ENCODE measurements at places on chromosomes 5 and 9.
A peak's percentile ranks its signal among the peaks of the same experiment; 100 is the strongest.

- H3K27me3 ChIP-seq: no peaks in the 10 kb centered on the region
- H3K4me1 ChIP-seq: peaks cover 8% of the 10 kb centered on the region
- H3K27ac ChIP-seq: peak overlapping the region; percentile 54
- H3K4me3 ChIP-seq: no peak overlapping the region
- H3K36me3 ChIP-seq: no peaks in the 10 kb centered on the region
These were observed 313.0 kb upstream of the ZNF608 start for GRCh38 chr5:125059255-125060002.

DNA sequence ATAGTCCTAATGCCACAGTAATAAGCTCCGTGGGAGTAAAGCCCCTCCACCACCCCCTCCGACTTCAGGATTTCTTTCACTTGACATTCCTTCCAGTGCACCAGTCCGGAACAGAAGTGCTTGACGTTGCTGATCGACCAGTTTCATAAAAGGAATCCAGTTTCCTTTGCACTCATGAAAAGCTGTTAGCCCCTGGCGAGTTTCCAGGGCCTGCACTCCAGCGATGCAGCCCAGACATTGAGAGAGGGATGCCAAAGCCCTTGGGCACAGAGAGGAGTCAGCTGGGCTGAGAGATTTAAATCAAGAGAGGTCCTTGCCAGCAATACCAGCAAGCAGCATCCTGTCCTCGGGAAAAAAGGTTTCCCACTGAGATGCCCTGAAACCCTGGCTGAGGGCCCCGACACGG is 170.1 kb downstream of the GABBR2 start:
- peak; percentile 23 for DNase-seq
- H3K4me1 ChIP-seq: no peaks in the 10 kb centered on the region
- no peak overlapping the region for H3K27ac ChIP-seq
- H3K4me3 ChIP-seq: no peak overlapping the region

GRCh38 chr5:1061916-1062315 is 49.9 kb downstream of the SLC12A7 start:
- H3K4me1 ChIP-seq: no peaks in the 10 kb centered on the region
- no peak overlapping the region for H3K27ac ChIP-seq
- H3K27me3 ChIP-seq: no peaks in the 10 kb centered on the region

DNA sequence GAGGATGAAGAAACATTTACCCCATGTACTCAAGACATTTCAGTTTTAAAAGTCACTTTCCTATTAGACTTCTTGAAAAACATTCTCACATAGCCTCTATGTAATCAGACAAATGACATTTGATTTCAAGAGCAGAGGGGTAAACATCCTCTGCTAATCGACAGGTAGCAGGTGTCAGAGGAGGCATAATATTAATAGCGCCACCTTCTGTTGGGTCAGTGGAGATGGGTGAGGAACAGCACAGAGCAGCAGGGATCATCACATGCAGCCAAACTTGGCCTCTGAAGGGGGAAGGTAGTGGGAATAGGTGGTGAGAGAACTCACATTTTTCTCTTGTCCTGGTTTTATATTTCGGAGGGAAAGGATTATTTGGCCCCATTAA is 3.3 kb upstream of the LSM11 start:
- H3K27ac ChIP-seq: no peak overlapping the region
- H3K36me3 ChIP-seq: no peaks in the 10 kb centered on the region
- no peak overlapping the region for H3K4me3 ChIP-seq
- H3K4me1 ChIP-seq: no peaks in the 10 kb centered on the region
- DNase-seq: no peak
- no peaks in the 10 kb centered on the region for H3K27me3 ChIP-seq

- H3K4me3 ChIP-seq: no peak overlapping the region
- no peak for DNase-seq
- H3K27ac ChIP-seq: peak overlapping the region; percentile 49
- no peaks in the 10 kb centered on the region for H3K27me3 ChIP-seq
These were observed 175.7 kb upstream of the OTULINL start for GRCh38 chr5:14405706-14406553.

DNA sequence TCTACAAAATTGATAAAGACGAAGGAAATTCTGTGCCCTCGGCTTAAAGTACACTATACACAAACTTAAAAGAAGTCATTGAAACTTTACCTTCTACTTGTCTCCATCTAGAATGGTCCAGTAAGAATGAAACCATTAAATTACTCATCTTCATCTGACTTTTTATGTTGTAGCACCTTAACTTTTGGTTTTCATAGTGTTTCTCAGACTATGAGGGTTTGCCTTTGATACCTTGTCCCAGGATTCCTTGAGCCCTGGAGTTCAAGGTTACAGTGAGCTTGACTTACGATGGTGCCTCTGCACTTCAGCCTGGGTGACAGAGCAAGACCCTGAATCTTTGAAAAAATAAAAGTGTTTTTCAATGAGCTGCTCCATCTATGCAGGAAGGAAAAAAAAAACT is 132.2 kb downstream of the CDC42SE2 start:
- no peak for DNase-seq
- no peaks in the 10 kb centered on the region for H3K4me1 ChIP-seq
- no peak overlapping the region for H3K4me3 ChIP-seq
- H3K27ac ChIP-seq: no peak overlapping the region
- no peaks in the 10 kb centered on the region for H3K27me3 ChIP-seq

- no peaks in the 10 kb centered on the region for H3K36me3 ChIP-seq
- no peak overlapping the region for H3K27ac ChIP-seq
- no peaks in the 10 kb centered on the region for H3K27me3 ChIP-seq
- no peak for DNase-seq
- H3K4me3 ChIP-seq: no peak overlapping the region
These were observed 84.8 kb upstream of the ITGA1 start for GRCh38 chr5:52702877-52703276.

GRCh38 chr9:18526685-18527084 is 52.7 kb downstream of the ADAMTSL1 start:
- no peaks in the 10 kb centered on the region for H3K4me1 ChIP-seq
- H3K4me3 ChIP-seq: no peak overlapping the region
- H3K27me3 ChIP-seq: no peaks in the 10 kb centered on the region
- DNase-seq: no peak
- no peaks in the 10 kb centered on the region for H3K36me3 ChIP-seq

- no peaks in the 10 kb centered on the region for H3K27me3 ChIP-seq
- peaks cover 18% of the 10 kb centered on the region for H3K4me1 ChIP-seq
- DNase-seq: peak; percentile 100
- no peaks in the 10 kb centered on the region for H3K36me3 ChIP-seq
- H3K4me3 ChIP-seq: peak within 1 kb of the TSS; percentile 90
- peak within 1 kb of the TSS; percentile 99 for H3K27ac ChIP-seq
These were observed at the start of gene SEC16A for GRCh38 chr9:136482793-136483588. Gene SEC16A (minus strand): TSS chr9:136483040. CDS start chr9:136477615, 5,425 bp downstream.

DNA sequence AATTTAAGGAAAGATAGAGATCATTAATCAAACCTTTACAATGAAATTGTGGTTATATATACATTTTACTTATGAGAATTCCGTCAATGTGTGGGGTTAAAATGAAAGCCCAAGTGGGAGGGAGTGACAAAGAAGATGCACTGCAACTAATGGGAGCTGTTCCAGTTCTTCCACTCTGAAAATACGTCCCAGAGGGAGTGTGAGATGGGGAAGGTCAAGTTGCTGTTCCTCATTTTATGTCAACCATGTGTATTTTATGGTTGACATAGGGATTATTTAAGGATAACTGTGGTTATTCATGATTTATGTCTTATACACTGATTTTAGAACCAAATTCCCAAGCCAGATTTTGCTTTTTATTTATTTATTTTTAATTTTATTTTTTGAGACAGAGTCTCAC is 14.2 kb upstream of the RGS3 start:
- no peak overlapping the region for H3K4me3 ChIP-seq
- DNase-seq: no peak
- no peaks in the 10 kb centered on the region for H3K36me3 ChIP-seq
- no peak overlapping the region for H3K27ac ChIP-seq
- no peaks in the 10 kb centered on the region for H3K27me3 ChIP-seq

GRCh38 chr5:147554261-147554817 is 44.5 kb upstream of the DPYSL3 start:
- no peaks in the 10 kb centered on the region for H3K27me3 ChIP-seq
- H3K4me3 ChIP-seq: peak overlapping the region; percentile 5
- peak overlapping the region; percentile 87 for H3K27ac ChIP-seq
- H3K36me3 ChIP-seq: no peaks in the 10 kb centered on the region
- no peak for DNase-seq

DNA sequence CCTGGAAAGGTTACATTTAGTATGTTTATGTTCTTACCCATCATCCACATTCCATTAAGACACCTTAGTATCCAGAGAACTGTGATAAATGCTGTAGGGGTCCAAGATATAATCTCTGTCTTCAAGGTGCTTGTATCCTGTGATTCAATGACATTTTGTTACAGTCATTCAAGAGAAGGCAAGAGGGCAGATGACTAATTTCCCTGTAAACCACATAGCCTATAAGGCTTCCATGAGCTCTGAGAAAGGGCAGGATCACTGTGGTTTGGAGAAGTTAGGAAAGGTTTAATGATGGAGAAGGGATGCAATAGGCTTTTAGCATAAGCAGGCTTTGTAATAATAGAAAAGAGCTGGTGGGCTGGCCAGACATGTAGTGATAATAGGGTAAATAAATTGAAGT is 40.0 kb downstream of the PAPPA start:
- H3K27me3 ChIP-seq: no peaks in the 10 kb centered on the region
- DNase-seq: no peak
- H3K36me3 ChIP-seq: no peaks in the 10 kb centered on the region
- no peak overlapping the region for H3K4me3 ChIP-seq
- no peak overlapping the region for H3K27ac ChIP-seq

- DNase-seq: peak; percentile 62
- no peaks in the 10 kb centered on the region for H3K36me3 ChIP-seq
- no peak overlapping the region for H3K27ac ChIP-seq
- no peak overlapping the region for H3K4me3 ChIP-seq
These were observed 285.0 kb downstream of the RFX3 start for GRCh38 chr9:3240656-3241268.

GRCh38 chr9:74804018-74804385 is 83.7 kb downstream of the TRPM6 start:
- H3K36me3 ChIP-seq: no peaks in the 10 kb centered on the region
- H3K4me3 ChIP-seq: no peak overlapping the region
- H3K27me3 ChIP-seq: no peaks in the 10 kb centered on the region
- no peaks in the 10 kb centered on the region for H3K4me1 ChIP-seq

GRCh38 chr5:130975847-130976246 is 189.2 kb downstream of the HINT1 start:
- no peaks in the 10 kb centered on the region for H3K36me3 ChIP-seq
- H3K4me1 ChIP-seq: no peaks in the 10 kb centered on the region
- no peak overlapping the region for H3K4me3 ChIP-seq
- DNase-seq: no peak
- H3K27me3 ChIP-seq: no peaks in the 10 kb centered on the region
- no peak overlapping the region for H3K27ac ChIP-seq

- H3K4me1 ChIP-seq: no peaks in the 10 kb centered on the region
- no peaks in the 10 kb centered on the region for H3K27me3 ChIP-seq
- no peak overlapping the region for H3K4me3 ChIP-seq
- no peak for DNase-seq
- no peak overlapping the region for H3K27ac ChIP-seq
These were observed 4.9 kb upstream of the IFNB1 start for GRCh38 chr9:21082671-21083070.

GRCh38 chr9:135968083-135968476 is 6.9 kb upstream of the UBAC1 start:
- no peak overlapping the region for H3K4me3 ChIP-seq
- H3K27me3 ChIP-seq: no peaks in the 10 kb centered on the region
- H3K4me1 ChIP-seq: no peaks in the 10 kb centered on the region

DNA sequence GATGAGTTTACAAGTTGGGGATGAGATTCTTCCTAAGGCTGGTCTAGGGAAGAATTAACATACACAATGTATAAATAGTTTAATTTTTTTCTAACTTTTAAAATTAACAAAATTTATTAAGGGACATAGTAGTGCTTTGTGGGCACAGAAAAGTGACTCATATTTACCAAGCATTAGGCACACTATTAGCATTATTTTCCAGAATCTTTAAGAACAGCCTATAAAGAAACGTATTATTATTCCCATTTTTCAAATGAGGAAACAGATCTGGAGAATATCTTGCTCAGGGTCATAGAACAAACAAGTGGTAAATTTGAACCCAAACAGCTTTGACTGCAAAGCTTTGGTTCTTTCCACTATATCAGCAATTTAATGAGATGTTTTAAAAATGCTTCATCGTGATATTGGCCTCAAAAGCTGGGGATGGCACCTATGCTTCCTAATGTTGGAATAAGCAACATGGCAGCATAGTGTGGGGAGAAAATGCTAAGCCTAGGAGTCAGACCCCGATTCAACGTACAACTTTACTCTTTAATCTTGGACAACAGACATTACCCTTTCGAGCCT is 55.9 kb downstream of the ABCA1 start:
- H3K4me1 ChIP-seq: peaks cover 14% of the 10 kb centered on the region
- H3K27me3 ChIP-seq: no peaks in the 10 kb centered on the region
- H3K27ac ChIP-seq: no peak overlapping the region
- no peaks in the 10 kb centered on the region for H3K36me3 ChIP-seq
- DNase-seq: no peak

GRCh38 chr9:123894822-123895221 is 35.1 kb downstream of the DENND1A start:
- no peak overlapping the region for H3K27ac ChIP-seq
- no peaks in the 10 kb centered on the region for H3K36me3 ChIP-seq
- no peaks in the 10 kb centered on the region for H3K4me1 ChIP-seq

- no peak overlapping the region for H3K4me3 ChIP-seq
- no peak overlapping the region for H3K27ac ChIP-seq
- no peaks in the 10 kb centered on the region for H3K4me1 ChIP-seq
- no peaks in the 10 kb centered on the region for H3K27me3 ChIP-seq
These were observed 31.7 kb upstream of the FBXW11 start for GRCh38 chr5:172038167-172038566.

DNA sequence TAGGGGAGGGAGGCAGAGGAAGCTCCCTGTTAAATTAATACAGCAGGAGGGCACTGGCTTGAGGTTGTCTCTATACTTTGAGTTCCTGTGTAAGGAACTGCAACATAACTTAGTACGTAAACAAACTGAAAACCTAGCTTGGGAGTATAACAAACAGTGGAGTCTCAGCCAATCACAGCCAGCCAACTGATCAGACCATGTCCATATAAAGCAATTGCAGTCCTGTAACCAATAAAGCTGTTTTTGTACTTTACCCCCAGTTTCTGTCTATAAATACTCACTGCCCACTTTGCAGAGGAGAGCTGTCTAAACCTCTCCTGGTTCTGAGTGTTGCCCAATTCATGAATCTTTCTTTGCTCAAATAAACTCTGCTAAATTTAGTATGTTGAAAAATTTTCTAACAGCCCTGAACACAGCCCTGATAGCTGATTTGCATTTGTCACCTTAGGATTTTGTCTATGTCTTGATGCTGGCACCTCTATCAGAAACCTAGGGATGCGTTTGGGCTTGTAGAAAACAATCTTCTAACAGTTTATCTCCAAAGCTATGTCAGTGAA is 39.9 kb downstream of the GDNF start:
- DNase-seq: no peak
- no peaks in the 10 kb centered on the region for H3K4me1 ChIP-seq
- H3K27me3 ChIP-seq: no peaks in the 10 kb centered on the region

Measured in breast epithelium (tissue), 4 donors.